Anterior cingulate cortex (tissue), 58 donors: ENCODE measurements at places on chromosomes 7 and 10.

DNA sequence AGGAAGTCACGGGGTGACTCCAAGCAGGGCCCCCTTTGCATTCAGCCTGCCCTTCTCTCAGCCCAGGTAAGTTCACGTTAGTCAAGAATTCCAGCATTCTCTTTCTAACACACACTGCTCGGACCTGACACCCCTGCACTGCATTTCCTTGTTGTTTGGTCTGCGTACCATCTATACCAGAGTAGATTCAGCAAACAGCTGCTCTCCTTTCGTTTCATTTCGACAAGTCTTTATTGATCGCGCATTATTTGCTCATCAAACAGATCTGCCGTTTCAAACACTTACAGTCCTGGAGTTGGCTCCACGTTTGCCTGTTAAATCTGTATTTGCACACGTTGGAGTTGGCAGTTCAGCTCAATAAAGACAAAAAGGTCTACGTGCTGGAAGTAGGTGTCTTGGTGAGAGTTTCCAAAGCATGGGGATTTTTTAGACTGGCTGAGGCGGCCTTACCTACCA lies 495.1 kb downstream of the RPS24 start:
- DNase-seq: no peak

DNA sequence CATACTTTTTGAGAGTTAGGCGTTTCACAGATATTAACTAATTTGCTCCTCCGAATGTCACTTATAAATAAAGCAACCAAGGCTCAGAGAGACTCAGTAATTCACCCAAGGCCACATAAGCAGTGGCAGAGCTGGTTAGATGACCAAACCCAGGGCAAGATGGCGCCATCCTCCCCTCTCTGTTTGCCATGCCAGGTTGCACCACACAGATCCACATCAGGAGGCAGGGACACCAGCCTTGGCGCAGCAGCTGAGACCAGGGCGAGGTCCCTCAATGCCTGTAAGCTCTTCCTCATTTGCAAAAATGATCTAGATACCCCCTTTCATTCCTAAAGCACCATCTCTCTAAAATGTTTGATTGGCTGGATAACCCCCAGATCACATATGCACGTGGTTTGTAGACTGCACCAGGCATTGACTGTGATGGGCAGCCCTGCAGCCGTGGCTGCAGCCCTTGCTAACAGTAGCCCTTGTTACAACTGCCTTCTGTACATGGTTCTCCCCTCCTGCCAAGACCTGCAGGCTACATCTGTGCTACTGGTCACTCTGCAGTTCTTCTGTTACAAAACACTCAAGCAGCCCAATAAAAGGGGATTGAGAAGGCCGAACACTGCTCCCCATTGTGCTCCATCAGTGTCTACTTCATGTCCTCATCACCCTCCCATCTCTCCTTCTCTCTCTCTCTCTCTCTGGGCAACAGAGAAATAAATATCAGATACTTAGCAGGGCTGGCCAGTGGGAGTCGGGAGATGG lies 298.6 kb downstream of the PRPF18 start:
- peak; percentile 89 for DNase-seq

GRCh38 chr7:56218510-56218909 lies 102.3 kb upstream of the NUPR2 start:
- DNase-seq: no peak

- DNase-seq: no peak
Observed at GRCh38 chr10:62511656-62512055, 137.5 kb downstream of the ZNF365 start.
